Breast epithelium (tissue), 4 donors: ENCODE measurements at places on chromosomes 2 and 18. TPM values are rescaled to one million over a fixed set of nuclear protein-coding genes. Genes with fewer than 3 reads are reported as not detected.
A peak's percentile ranks its signal among the peaks of the same experiment; 100 is the strongest.

GRCh38 chr2:32745191-32745590, 117.3 kb downstream of the TTC27 start:
- no peak for DNase-seq

GRCh38 chr2:27954221-27954673, 63.7 kb downstream of the BABAM2 start:
- DNase-seq = no peak

DNA sequence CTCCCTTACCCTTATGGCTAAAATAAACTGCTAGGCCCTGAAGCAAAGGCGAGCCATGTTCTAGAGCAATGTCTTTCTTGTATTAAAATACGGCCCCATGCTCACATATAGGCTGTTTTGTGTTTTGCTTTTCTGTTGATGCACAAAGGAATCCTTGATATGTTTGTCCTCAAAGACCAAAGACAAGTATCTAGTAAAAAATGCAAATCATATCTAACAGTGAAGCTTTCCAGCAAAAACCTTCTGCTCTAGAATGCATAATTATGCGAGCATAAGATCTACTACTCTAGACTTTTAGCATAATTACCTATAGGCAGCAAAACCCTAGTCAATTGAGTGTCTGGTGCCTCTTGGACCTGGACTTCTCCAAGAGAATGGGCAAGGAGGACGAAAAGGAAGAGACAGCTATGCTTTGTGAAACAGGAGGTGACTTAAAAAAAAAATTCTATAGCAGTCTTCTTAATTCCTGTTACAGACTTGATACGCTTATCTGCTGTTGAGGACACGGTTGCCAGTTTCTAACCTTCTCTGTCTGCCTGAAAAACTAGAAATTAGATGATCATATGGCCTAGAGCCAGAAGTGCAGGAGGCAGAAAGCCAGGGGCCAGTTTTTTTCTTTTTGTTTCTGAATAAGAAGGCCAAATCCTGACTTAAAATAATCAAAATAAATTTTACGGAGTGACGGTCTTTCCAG, 1.5 kb upstream of the AMMECR1L start:
- DNase-seq = no peak

- DNase-seq = no peak
These were observed 465 bp downstream of the SEPTIN10 start for GRCh38 chr2:109613081-109613921.

DNA sequence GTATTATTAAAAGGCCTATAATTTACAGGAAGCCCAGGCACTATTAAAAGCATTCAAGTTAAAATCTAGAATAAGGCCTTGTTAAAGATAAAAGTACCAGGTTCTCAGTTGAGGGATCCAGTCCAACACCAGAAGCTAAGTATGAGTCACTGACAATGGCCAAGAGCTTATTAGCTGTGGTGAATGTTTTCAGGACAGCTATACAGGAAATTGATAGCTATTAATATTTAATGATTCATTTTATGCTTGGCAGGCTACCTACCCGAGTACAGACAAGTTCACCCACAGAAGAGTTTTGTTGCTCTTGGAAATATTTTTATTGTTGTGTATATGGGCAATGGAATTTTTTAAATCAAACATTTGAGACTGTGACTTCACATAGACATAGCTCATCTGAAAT, 729.6 kb upstream of the ZNF804A start:
- DNase-seq = no peak

GRCh38 chr2:135149251-135149650, 97.2 kb downstream of the RAB3GAP1 start:
- no peak for DNase-seq

DNA sequence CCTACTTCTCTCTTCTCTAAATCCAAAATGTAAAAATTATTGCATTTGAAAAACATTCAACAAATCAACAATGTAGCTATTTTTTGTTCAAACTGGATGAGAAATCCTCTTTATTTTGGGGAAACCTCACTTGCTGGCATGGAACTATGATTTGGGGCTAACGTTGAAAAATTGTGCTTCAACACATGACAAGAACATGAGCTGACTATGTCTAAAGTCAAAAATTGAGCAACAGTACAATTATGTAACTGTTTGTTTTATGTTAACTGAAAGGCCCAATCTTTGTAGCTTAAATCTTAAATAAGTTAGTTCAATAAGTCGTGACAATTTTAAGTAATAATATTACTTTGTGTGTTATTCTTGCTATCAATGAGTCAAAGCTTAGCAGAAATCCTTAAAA, 67.3 kb downstream of the TMEFF2 start:
- DNase-seq = no peak

GRCh38 chr18:48072428-48073204, 142.2 kb upstream of the SMAD2 start:
- peak; percentile 89 for DNase-seq

- DNase-seq = no peak
These were observed 49.0 kb upstream of the TMEM18 start for GRCh38 chr2:726169-726568.

GRCh38 chr2:84481702-84482101, 22.6 kb upstream of the SUCLG1 start:
- no peak for DNase-seq

Gene LAMA3
- total RNA-seq = 173 TPM

Gene LDLRAD4
- 94.3 TPM for total RNA-seq

Gene AGPS
- 28.5 TPM for total RNA-seq

Gene LNPK
- 23.8 TPM for total RNA-seq

Gene SPHKAP
- 0.59 TPM for total RNA-seq

Gene DCC
- total RNA-seq = 0.15 TPM

Gene CRACDL
- 12.1 TPM for total RNA-seq
